Activated naive CD4-positive, alpha-beta T cell treated with anti-CD3 and anti-CD28 coated beads for 36 hours (primary cell): ENCODE measurements at places on chromosomes 1 and 21.

DNA sequence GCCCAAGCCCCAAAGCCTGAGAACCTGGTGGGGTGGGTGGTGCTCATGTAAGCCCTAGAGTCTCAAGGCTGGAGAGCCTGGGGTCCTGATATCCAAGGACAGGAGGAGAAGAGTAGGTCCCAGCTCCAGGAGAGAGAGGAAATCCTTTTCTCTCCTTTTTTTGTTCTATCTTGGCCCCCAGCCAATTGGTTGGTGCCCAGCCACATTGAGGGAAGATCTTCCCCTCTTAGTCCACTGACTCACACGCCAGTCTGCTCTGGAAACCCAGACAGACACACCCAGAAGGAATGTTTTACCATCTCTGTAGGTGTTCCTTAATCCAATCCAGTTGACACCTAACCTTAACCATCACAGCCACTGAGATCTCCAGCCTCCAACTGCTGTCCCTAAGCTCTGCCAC is 16.2 kb upstream of the LIN9 start:
- H3K36me3 ChIP-seq, result no peaks in the 10 kb centered on the region
- peaks cover 11% of the 10 kb centered on the region for H3K27me3 ChIP-seq
- no peaks in the 10 kb centered on the region for H3K4me1 ChIP-seq
- no peak overlapping the region for H3K27ac ChIP-seq
- no peak for DNase-seq

- H3K4me1 ChIP-seq, result no peaks in the 10 kb centered on the region
- DNase-seq, result no peak
- no peak overlapping the region for H3K4me3 ChIP-seq
- no peaks in the 10 kb centered on the region for H3K27me3 ChIP-seq
- H3K36me3 ChIP-seq, result no peaks in the 10 kb centered on the region
- no peak overlapping the region for H3K27ac ChIP-seq
Measured at GRCh38 chr1:30704271-30704670, 19.1 kb downstream of the MATN1 start.

DNA sequence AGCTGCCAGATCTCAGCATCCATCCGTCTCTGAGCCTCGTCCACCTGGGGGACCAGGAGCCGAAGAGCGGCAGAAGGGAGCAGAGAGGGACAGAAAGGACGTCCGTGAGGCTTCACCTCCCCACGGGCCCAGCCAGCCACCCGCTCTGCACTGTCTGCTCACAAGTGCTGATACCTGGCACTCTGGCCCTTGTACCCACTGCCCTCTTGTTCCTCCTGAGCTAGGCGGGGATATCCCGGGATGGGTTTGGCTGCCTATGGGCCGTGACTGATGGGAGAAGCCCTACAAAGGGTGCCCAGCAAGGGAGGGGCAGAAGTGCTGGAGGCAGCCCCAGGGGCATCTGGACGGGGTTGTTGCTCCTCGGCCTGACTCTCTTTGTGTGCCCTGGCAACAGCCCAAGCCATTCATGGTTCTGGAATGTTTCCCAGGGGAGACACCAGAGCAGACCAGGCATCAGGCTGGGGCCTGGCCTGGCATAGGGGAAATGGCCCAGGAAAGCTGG is 57.6 kb downstream of the LDLRAD2 start:
- no peak overlapping the region for H3K27ac ChIP-seq
- H3K27me3 ChIP-seq, result no peaks in the 10 kb centered on the region
- DNase-seq, result no peak

DNA sequence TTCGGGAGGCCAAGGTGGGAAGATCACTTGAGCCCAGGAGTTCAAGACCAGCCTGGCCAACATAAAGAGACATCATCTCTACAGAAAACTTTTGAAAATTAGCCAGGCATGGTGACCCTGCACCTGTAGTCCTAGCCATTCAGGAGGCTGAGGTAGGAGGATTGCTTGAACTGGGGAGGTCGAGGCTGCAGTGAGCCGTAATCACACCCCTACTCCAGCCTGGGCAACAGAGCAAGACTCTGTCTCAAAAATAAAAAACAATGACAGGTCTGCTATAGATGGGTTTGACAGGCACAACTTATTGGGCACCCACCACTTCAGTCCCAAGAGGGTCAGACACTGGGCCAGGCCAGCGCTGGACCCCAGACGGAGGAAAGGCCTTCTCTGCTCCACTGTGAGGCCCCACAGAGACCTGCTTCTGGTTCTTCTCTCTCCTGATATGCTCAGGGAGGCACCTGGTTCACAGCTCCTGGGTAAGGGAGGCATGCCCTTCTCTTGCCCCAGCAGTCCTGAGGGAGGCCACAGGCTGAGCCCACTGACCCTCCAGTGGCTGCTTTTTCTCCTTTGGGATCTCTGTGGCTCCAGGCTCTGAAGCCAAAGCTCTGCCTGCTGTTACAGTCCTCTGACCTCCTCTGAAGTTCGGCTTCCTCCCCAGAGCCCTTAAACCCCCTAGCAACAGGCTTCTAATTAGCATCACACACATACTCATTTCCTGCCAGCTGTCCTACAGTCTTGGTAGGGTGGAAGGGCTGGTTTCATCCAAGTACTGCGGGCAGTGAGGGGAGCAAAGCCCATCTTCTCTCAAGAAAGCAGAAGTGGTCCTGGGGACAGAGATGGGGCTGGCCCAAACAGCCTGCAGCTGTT is 14.4 kb downstream of the S100A16 start:
- H3K4me3 ChIP-seq, result no peak overlapping the region
- no peaks in the 10 kb centered on the region for H3K27me3 ChIP-seq
- DNase-seq, result peak; percentile 31
- H3K27ac ChIP-seq, result no peak overlapping the region
- no peaks in the 10 kb centered on the region for H3K36me3 ChIP-seq

GRCh38 chr1:227093309-227093708 is 153.2 kb downstream of the COQ8A start:
- H3K4me3 ChIP-seq, result no peak overlapping the region
- no peak overlapping the region for H3K27ac ChIP-seq
- no peaks in the 10 kb centered on the region for H3K4me1 ChIP-seq
- DNase-seq, result no peak
- no peaks in the 10 kb centered on the region for H3K36me3 ChIP-seq
- H3K27me3 ChIP-seq, result no peaks in the 10 kb centered on the region

DNA sequence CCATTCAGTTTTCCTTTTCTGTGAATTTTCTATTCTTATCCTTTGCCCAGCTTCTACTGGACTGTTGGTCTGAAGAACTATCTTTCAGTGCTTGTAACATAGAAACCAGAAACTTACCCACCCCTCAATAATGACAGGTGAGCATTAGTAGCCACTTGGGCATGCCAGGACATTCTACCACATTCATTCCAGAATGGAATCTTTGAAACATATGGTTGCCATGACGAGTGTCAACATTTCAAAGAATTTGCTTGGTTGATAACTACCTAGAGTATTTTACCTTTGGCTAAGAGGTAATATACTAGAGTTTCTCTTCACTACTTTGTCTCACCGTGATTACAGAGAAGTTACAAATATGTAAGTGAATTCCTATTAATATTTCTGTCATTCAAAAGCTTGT is at the start of gene MROH9:
Gene MROH9, plus strand, starts transcription at position 304 of the 400 bp plus-strand sequence. CDS start 10,023 bp downstream, outside the sequence.
- no peak for DNase-seq
- no peak within 1 kb of the TSS for H3K27ac ChIP-seq
- H3K36me3 ChIP-seq, result no peaks in the 10 kb centered on the region
- H3K27me3 ChIP-seq, result peaks cover 2% of the 10 kb centered on the region

GRCh38 chr1:5231541-5232315 is 577.3 kb downstream of the AJAP1 start:
- H3K27ac ChIP-seq, result no peak overlapping the region
- H3K4me3 ChIP-seq, result no peak overlapping the region
- DNase-seq, result no peak
- no peaks in the 10 kb centered on the region for H3K4me1 ChIP-seq
- peaks cover 6% of the 10 kb centered on the region for H3K27me3 ChIP-seq

GRCh38 chr1:24909388-24909898 is 20.6 kb downstream of the RUNX3 start:
- DNase-seq, result no peak
- H3K27ac ChIP-seq, result peak overlapping the region; percentile 85
- no peak overlapping the region for H3K4me3 ChIP-seq
- peaks cover 52% of the 10 kb centered on the region for H3K36me3 ChIP-seq
- H3K27me3 ChIP-seq, result no peaks in the 10 kb centered on the region
